ENCODE measurements at places on chromosomes 3 and 15.

GRCh38 chr3:116444115-116444747 lies 1.1 kb downstream of the LSAMP start:
- DNase-seq = no peak

GRCh38 chr15:98408231-98408630 lies 240.1 kb upstream of the IGF1R start:
- DNase-seq = no peak

- DNase-seq = no peak
Measured at GRCh38 chr15:80564056-80564455, 131.1 kb upstream of the ABHD17C start.

DNA sequence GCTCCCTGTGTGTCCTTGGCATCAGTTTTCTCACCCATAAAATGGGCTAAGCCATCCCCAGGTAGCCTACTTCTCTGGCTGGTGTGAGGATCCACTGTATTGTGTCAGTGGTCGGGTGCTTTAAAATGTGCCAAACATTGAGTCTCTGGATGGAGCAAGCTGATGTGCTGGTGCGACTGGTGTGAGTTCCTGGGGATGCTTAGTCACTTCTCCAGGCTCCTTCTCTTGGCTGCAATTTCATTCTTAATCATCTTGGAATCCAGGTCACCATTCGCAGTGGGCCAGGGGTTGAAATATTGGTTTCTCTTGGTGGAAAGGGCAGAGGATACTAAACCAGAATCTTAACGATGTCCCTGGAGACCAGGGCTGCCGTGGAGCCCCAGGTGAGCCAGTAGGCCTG lies 29.3 kb downstream of the SCN5A start:
- no peak for DNase-seq

- no peak for DNase-seq
Measured at GRCh38 chr15:70818580-70818979, 35.4 kb downstream of the LARP6 start.

DNA sequence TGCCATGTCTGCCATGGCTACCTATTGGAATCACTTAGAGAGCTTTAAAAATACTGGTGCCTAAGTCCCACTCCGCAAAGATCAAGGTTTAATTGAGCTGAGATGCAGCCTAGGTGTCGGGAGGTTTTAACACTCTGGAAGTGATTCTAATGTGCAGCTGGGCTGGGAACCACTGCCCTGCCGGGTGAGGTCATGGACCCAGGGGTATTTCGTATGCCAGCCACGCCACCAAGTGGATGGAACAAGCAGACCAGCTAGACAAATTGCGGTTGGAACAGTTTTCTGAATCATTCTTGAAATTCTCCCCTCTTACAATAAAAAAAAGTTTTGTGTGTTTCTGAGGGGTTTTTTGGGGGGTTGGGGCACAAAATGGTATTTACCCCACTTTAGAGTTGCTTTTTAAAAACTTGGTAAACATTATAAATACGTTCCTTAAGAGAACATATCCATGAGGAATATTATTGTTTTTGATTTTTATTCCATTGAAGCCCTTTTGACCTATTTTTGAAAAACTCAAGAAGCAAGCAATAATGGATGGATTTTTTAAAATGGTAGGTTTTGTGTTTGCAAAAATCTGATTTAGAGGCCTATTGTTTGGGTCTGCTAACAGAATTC lies 66.2 kb upstream of the CSTA start:
- DNase-seq = peak; percentile 62

GRCh38 chr3:16316847-16317560 lies 52.0 kb downstream of the OXNAD1 start:
- no peak for DNase-seq

DNA sequence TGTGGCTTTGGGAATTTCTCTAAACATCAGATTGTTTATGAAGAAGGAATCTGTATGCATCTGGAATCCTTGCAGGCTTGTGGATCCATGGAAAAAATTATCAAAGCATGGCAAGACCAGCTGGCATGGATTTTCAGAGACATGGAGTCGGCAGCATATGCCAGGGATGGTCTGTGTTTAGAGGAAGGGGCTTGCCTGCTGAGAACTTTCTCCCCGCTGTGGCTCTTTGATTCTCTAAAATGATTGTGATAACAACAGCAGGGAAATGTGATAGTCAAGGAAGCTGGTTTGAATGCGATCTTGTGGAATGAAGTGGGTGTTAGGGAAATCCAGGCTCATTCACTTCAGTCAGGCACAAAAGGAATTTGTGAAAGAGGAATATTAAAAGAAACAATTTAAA lies 245.7 kb upstream of the THRB start:
- DNase-seq = no peak

- peak; percentile 9 for DNase-seq
Measured at GRCh38 chr3:138019281-138020069, 9.5 kb downstream of the CLDN18 start.

DNA sequence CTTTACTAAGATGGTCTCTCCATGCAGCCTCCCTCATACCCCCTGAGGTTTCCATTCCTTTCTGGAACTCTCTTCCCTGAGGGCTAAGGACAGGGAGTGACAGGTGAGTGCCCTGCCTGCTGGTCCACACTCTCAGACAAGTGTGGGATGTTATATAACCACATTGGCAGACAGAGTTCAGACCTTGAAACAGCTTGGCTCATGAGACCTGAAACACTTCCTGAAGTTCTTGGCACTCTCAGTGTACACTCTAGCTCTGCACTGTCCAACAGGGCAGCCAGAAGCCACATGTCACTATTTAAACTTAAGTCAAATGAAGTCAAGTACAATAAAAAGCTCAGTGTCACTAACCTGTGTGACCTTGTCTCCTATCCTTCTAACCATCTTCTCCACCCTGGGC lies 188.5 kb downstream of the ZNF621 start:
- DNase-seq = no peak

- DNase-seq = no peak
Measured at GRCh38 chr3:62523672-62524071, 150.3 kb upstream of the FEZF2 start.

GRCh38 chr3:44409640-44410410 lies 67.6 kb downstream of the ZNF445 start:
- no peak for DNase-seq

- no peak for DNase-seq
Measured at GRCh38 chr15:39381517-39381916, 199.4 kb upstream of the THBS1 start.

DNA sequence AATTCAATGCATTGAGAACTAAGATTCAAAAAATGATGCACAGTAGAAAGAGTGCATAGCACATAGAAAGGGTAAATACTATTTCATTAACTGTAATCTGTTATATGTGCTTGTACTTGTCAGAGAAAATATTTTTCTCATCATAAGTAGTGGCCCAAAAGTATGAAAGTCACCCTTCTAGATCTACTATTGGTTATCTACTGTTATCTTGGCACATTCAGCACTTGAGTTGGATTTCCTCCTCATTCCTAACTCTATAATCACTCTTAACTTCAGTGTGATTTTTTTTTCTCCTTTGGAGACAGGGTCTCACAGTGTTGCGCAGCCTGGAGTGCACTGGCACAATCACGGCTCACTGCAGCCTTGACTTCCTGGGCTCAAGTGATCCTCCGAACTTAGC lies 194.4 kb downstream of the PCCB start:
- DNase-seq = no peak

DNA sequence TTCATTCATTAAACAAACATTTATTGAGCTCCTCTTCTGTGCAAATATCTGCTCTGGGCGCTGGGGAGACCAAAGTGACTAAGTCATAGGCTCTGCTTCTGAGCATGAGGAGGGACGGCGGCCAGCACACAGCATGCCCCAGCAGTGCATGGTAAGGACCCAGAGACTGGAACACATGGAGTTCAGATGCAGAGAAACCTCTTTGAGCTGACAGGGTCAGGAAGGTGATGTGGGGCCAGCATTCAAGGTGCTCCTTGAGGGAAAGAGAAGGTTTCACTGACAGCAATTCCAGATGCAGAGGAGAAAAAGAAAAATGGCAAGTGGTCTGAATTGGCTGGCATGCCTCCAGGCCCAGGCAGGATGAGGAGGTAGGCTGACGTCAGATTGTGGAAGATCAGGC lies 234.5 kb downstream of the UACA start:
- DNase-seq = no peak

DNA sequence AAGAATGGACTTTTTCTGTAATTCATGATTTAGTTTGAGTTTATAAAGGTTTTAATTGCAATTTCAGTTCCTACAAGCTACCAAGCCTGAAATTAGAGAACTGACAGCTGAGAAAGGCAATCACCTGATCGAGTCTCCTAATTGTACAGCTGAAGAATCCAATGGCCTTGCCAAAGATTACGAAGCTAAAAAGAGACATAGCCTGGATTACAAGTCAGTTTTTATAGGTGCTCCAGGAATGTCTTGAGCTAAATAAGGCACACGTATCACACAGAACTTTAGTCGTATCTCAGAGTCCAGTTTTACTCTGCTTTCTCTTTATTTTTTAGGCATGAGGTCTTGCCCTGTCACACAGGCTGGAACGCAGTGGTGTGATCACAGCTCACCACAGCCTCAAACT lies 6.6 kb downstream of the DPH3 start:
- no peak for DNase-seq

DNA sequence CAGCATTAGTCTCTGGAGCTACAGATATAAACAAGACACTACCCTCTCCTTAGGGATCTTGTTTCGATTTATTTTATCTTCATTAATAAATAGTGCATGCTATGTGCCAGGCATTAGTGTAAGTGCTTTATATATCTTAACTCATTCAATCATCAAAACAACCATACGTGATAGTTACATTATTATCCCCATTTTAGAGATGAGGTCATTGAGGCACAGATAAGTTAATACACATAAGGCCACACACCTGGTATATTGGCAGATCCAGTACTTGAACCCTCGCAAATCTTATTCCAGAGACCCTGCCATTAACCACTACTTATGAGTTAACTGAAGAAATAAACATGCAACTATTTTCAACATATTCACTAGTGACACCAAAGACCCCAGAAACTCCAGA lies 25.7 kb upstream of the NR2F2 start:
- no peak for DNase-seq

GRCh38 chr3:32021155-32021554 lies 39.6 kb downstream of the ZNF860 start:
- DNase-seq = no peak

DNA sequence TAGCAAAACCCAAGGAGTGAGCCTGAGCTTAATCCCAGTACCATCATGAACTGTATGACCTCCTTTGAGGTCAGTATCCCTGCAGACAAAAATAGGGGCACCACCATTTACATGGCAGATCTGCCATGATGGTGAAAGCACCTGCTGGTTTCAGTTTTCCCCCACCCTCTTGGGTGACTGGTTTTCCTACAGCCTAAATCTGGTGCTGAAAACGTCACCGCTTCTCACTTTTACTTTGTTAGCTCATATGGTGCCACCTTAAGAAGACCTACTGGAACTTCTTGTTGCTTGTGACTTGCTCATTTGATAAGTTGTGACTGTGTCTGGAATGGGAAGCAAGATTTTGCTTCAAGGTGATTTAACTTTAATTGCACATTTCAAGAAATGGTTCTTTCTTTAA lies 5.1 kb downstream of the PPP1R2 start:
- DNase-seq = no peak

DNA sequence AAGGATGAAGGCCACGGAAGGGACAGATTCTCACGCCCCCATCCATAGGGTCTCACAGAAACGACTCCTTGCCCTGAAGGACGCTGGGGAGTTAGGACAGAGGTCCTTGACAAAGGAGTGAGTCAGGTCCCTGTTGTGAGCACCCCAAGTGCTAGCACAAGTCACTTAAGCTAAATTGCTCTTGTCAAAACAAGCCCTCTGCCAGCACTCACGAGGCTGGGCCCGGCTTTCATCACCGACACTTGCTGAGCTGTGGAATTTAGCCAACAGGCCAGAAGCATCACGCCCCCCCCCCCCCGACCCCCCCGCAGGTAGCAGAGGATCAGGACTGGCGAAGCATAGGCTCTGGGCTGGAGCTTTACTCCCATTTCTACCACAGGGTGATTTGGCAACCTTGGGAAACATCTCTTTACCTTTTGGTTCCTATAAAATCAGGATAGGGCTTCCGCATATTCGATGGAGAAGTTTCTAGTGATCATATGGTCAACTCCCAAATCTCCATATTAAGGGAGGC lies 75.4 kb downstream of the ADCY5 start:
- DNase-seq = no peak

DNA sequence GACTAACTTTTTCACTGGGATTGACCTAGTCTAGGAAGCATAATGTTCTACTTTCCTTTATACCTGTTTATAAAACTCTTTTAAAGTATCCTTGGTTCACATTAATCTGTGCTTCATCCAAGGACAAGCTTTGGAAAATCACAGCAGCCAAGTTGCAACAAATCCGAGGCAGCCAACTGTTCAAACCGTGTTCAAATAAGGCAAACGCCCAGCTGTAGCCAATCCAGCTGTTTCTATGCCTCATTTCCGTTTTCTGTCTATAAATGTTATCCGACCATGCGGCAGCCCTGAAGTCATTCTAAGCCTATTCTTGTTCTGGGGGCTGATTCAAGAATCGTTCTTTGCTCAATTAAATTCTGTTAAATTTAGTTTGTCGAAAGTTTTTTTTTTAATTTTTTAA lies 78.3 kb downstream of the FMN1 start:
- DNase-seq = no peak

- no peak for DNase-seq
Measured at GRCh38 chr3:143329567-143330211, 210.1 kb downstream of the CHST2 start.

DNA sequence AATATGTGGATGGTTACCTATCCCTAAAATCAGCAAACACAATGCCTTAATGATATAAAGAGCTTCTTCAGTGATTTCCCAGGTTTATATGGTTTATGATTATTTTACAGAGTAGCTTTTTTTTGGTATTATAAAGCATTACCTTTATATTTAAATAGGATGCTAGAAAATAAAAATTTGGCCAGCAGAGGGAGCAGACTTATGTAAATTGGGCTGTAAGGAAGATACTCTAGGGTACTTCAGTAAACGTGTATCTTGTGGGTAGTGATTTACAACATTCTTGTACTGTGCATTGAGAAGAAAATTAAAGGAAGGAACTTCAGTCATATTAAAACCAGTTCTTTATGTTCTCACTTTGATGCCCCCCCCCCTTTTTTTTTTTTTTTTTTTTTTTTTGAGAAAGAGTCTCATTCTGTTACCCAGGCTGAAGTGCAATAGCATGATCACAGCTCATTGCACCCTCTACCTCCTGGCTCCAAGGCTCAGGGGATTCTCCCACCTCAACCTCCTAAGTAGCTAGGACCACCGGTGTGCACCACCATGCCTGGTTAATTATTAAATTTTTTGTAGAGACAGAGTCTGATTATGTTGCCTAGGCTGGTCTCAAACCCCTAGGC lies 167.9 kb downstream of the BBX start:
- peak; percentile 26 for DNase-seq

DNA sequence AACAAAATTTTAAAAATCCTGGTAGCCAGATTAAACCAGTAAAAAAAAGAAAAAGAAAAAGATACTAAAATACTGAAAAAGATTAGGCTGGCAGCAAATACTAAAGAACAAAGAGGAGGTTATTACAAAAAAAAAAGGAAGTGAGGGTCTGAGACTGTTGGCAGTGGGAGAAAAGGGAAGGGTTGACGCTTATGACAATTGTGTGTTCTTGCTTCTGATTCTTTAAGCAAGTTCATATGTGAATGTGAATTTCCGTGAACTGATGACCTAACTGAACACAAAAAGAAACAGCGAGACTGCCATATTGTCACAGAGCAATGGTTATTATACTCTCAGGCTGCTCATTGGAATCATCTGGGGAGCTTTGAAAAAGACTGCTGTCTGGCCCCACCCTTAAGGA lies 56.5 kb downstream of the ATP13A4 start:
- DNase-seq = no peak

- no peak for DNase-seq
Measured at GRCh38 chr3:71564361-71564760, 19.2 kb downstream of the FOXP1 start.

- no peak for DNase-seq
Measured at GRCh38 chr3:149828390-149828789, 15.4 kb downstream of the RNF13 start.
